Left ventricle myocardium inferior (tissue), 1 donor: ENCODE measurements at places on chromosomes 6 and 20. TPM values are rescaled to one million over a fixed set of nuclear protein-coding genes. Genes with fewer than 3 reads are reported as not detected.

- no peak for DNase-seq
- no peaks in the 10 kb centered on the region for H3K27me3 ChIP-seq
- H3K4me3 ChIP-seq = peak overlapping the region; percentile 67
- H3K36me3 ChIP-seq = no peaks in the 10 kb centered on the region
Measured at GRCh38 chr20:53623134-53623453, 29.5 kb upstream of the ZNF217 start.

The MAN1A1 gene
- 19.7 TPM for total RNA-seq

The VNN1 gene
- total RNA-seq = 1.1 TPM

DNA sequence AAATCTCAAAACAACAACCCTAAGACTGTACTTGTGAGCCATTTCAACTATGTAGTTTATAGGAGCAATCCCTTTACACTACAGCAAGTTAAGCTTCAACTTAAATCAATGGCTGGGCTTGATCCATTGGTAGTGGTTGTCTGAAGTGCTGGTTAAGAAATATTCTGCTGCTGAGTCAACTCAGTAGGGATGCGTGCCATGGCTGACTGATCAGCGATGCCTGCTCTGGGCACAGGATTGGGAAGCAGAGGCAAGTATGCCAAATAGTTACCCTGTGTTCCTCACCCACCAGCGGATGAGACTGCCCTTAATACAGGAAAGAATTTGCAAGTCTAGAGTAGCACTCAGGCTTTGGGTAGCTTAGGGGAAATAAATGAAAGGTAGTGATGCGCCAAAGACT, 41.5 kb downstream of the GCM1 start:
- H3K36me3 ChIP-seq = peaks cover 17% of the 10 kb centered on the region
- H3K4me3 ChIP-seq = no peak overlapping the region
- H3K4me1 ChIP-seq = no peaks in the 10 kb centered on the region
- no peak for DNase-seq

DNA sequence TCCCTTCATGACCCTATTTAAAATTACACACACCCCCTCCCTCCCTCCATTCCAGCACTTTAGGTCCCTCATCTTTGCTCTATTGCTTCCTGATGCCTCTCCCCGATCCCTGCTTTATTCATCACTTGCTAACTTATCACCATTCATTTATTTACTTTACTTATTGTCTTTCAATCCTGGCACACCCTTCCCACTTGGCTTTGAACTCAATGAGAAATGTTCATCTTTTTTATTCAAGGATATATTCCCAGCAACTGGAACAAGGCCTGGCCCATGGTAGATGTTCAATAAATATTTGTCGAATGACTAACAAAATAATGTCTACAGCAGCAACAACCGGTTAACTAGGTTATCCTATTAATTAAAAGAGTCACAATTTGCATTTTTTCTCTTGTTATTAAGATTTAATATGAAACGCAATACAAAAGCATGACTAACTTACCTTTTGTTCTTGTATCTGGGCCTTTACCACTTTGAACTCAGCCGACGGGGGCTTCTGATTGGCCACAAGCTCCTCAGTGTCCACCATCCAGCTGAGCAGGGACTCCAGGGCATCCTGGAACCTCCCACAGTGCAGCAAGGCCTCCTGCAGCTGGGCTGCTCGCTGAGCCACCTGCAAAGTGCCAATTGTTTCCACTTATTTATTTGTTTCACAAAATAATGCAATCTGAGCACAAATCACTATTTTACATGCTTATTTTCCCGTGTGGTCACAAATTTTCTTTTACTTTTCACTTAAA, 107.8 kb downstream of the DST start:
- no peak overlapping the region for H3K27ac ChIP-seq
- peaks cover 80% of the 10 kb centered on the region for H3K4me1 ChIP-seq
- DNase-seq = no peak
- H3K27me3 ChIP-seq = no peaks in the 10 kb centered on the region

DNA sequence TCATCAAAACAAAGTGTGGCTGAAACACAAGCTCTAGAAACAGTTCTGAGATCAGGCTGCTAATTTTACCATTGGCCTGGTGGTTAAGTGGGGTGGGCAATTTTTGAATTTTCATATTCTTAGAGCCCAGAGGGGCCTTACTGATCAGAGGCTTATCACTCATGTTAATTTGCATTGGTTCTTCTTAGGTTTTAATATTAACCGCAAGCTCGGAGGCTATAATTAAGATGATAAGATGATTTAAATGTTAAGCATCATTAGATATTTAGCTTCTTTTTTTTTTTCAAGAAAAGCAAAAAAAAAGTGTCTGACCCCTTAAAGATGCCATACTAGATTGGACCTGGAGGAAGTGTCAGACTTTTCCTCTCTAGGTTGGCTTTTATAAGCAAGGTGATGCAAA, 8.4 kb upstream of the POPDC3 start:
- H3K4me1 ChIP-seq = no peaks in the 10 kb centered on the region
- no peak for DNase-seq
- H3K27me3 ChIP-seq = no peaks in the 10 kb centered on the region
- no peak overlapping the region for H3K4me3 ChIP-seq
- no peak overlapping the region for H3K27ac ChIP-seq

The TEAD3 gene
- 28.0 TPM for total RNA-seq

DNA sequence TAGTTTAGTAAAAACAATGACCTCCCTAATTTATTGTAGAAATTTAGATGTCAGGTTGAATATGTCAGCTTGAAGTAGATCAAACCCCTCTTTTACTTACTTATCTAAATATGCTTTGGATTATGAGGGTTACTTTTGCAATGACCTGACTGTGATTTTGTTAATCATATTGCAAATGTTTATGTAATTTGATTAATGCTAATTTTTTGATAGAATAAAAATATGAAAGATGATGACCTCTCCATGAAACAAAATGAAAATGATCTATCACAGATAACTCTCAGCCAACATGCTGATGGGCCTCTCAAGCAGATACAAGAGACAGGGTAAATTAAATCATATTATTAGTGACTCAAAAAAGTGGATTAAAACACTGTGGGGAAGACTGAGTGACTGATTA, 131.0 kb downstream of the CEP57L1 start:
- no peak overlapping the region for H3K4me3 ChIP-seq
- no peaks in the 10 kb centered on the region for H3K36me3 ChIP-seq
- H3K27ac ChIP-seq = no peak overlapping the region
- no peak for DNase-seq
- no peaks in the 10 kb centered on the region for H3K27me3 ChIP-seq
- peaks cover 7% of the 10 kb centered on the region for H3K4me1 ChIP-seq

DNA sequence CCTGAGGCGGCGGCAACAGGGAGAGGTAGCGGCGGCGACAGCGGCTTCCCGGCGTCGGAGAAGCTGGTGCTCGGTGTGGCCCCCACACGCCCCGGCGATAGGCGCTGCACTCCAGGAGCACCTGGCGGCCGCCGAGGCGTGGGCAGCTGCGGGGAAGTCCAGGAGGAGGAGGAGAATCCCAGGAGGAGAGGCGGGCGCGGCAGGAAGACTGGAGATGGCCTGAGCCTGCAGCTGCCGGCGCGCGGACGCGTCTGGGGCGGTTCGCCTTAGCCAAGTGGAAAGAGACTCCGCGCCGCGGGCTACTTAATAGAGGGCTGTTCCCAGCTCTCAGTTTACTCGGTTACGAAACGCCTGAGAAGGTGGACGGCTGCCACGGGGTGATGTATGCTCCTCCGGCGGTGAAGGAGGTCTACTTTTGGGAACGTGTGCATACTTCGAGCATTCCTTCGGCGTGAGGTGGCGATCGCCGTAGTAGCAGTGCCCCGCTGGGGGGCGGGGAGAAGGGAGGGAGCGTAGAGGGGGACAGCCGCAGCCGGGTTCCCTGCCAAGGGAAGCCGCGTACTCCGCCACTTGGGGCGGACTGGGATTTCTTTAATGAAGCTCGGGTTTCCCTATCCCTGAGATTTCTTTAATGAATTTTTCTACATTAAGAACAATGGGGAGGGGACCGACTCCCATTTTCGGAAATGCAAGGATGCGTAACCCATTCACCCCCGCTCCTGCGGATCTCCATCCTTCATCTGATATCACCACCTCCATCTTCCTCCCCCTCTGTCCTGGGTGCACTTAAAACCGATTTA, at the start of gene COL12A1:
Gene COL12A1, minus strand, starts transcription at position 278 of the 800 bp plus-strand sequence. CDS start 3,261 bp downstream, outside the sequence.
- H3K36me3 ChIP-seq = no peaks in the 10 kb centered on the region
- peak within 1 kb of the TSS; percentile 71 for H3K4me3 ChIP-seq
- peak within 1 kb of the TSS; percentile 76 for H3K27ac ChIP-seq
- DNase-seq = peak; percentile 91
- peaks cover 77% of the 10 kb centered on the region for H3K27me3 ChIP-seq

DNA sequence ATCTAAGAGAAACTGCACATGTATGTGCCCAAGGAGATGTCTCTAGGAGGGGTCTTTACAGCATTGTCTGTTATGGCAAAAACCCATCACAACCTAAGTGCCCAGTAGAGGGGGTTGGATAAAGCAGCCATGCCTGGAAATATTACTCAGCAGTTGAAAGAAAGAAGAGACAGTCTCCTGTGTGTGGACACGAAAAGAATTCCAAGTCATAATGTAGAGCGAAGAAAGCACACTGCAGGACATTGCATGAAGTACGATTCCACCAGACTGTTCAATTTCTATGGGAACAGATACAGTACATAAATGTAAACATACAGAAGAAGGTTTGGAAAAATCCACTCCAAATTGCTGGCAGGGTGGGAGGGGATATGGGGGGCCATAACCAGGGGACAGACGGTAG, 7.3 kb upstream of the TGM2 start:
- no peak overlapping the region for H3K4me3 ChIP-seq
- H3K27ac ChIP-seq = no peak overlapping the region
- no peak for DNase-seq
- H3K4me1 ChIP-seq = peaks cover 26% of the 10 kb centered on the region
- H3K36me3 ChIP-seq = no peaks in the 10 kb centered on the region

The GPX5 gene
- total RNA-seq = not detected

The BMP5 gene
- total RNA-seq = 0.93 TPM

DNA sequence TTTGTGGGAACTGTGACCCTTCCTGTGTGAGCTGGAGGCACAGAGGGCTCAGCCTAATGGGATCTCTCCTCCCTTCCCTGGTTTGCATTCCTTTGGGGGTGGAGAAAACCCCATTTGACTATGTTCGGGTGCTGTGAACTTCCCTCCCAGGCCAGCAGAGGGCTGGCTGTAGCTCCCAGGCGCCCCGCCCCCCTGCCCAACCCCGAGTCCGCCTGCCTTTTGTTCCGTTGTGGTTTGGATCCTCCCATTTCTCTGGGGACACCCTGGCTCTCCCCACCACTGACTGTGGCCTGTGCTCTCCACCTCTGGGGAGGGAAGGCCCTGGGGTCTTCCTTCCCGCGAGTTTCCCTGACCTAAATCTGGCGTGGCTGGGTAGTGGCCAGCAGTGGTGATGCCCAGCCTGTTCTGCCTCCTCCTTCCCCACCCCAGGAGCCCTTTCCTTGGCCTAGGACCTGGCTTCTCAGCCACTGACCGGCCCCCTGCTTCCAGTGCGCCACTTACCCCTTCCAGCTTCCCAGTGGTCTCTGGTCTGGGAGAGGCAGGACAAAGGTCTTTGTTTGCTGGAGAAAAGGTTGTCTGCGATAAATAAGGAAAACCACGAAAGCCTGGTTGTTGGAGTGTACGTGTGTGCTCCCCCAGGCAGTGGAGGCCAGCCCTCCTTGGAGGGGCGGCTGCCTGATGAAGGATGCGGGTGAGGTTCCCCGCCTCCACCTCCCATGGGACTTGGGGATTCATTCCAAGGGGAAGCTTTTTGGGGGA, 4.9 kb downstream of the VEGFA start:
- peaks cover 99% of the 10 kb centered on the region for H3K4me1 ChIP-seq
- H3K4me3 ChIP-seq = peak overlapping the region; percentile 95
- peak; percentile 82 for DNase-seq

The ZC2HC1B gene
- total RNA-seq = not detected

The STX11 gene
- total RNA-seq = 6.8 TPM

DNA sequence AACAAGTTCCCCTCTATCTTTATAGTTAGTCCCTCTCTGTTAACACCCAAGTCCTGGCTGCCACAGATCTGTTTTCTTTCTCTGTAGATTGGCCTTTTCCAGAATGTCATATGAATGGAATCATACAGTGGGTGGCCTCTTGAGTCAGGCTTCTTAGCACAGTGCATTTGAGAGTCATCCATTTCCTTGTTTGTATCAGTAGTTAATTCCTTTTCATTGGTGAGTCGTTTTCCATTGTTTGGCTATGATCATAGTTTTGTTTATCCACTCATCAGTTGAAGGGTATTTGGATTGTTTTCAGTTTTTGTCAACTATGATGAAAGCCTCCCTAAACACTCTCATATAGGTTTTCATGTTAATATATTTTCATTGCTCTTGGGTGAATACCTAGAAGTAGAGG, 248.3 kb downstream of the ARID1B start:
- H3K27me3 ChIP-seq = no peaks in the 10 kb centered on the region
- no peak for DNase-seq
- no peak overlapping the region for H3K4me3 ChIP-seq
- peaks cover 37% of the 10 kb centered on the region for H3K4me1 ChIP-seq
- no peak overlapping the region for H3K27ac ChIP-seq

- DNase-seq = peak; percentile 57
- no peak overlapping the region for H3K4me3 ChIP-seq
- peaks cover 7% of the 10 kb centered on the region for H3K27me3 ChIP-seq
- H3K27ac ChIP-seq = no peak overlapping the region
- H3K4me1 ChIP-seq = no peaks in the 10 kb centered on the region
Measured at GRCh38 chr20:58870293-58871014, 17.9 kb downstream of the GNAS start.

GRCh38 chr20:56629464-56630085, 469 bp downstream of the TFAP2C start:
- H3K27ac ChIP-seq = no peak overlapping the region
- no peak for DNase-seq
- peaks cover 64% of the 10 kb centered on the region for H3K4me1 ChIP-seq
- H3K27me3 ChIP-seq = peaks cover 100% of the 10 kb centered on the region

- peak overlapping the region; percentile 28 for H3K27ac ChIP-seq
- no peaks in the 10 kb centered on the region for H3K27me3 ChIP-seq
Measured at GRCh38 chr6:157898169-157898568, 75.1 kb downstream of the SNX9 start.

The MAS1 gene
- total RNA-seq = not detected

DNA sequence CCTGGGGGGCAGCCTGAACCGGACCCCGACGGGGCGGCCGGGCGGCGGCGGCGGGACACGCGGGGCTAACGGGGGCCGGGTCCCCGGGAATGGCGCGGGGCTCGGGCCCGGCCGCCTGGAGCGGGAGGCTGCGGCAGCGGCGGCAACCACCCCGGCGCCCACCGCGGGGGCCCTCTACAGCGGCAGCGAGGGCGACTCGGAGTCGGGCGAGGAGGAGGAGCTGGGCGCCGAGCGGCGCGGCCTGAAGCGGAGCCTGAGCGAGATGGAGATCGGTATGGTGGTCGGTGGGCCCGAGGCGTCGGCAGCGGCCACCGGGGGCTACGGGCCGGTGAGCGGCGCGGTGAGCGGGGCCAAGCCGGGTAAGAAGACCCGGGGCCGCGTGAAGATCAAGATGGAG, 636 bp downstream of the SRF start:
- no peak for DNase-seq
- no peaks in the 10 kb centered on the region for H3K27me3 ChIP-seq
- H3K36me3 ChIP-seq = peaks cover 17% of the 10 kb centered on the region
- H3K27ac ChIP-seq = peak overlapping the region; percentile 95
- peaks cover 55% of the 10 kb centered on the region for H3K4me1 ChIP-seq

The RPP40 gene
- total RNA-seq = 2.7 TPM

GRCh38 chr6:37525460-37526357, 26.0 kb upstream of the CCDC167 start:
- peaks cover 72% of the 10 kb centered on the region for H3K27me3 ChIP-seq
- H3K27ac ChIP-seq = no peak overlapping the region
- no peaks in the 10 kb centered on the region for H3K4me1 ChIP-seq
